NCI-H526 (cell line): ENCODE measurements at places on chromosomes 6 and 20.

DNA sequence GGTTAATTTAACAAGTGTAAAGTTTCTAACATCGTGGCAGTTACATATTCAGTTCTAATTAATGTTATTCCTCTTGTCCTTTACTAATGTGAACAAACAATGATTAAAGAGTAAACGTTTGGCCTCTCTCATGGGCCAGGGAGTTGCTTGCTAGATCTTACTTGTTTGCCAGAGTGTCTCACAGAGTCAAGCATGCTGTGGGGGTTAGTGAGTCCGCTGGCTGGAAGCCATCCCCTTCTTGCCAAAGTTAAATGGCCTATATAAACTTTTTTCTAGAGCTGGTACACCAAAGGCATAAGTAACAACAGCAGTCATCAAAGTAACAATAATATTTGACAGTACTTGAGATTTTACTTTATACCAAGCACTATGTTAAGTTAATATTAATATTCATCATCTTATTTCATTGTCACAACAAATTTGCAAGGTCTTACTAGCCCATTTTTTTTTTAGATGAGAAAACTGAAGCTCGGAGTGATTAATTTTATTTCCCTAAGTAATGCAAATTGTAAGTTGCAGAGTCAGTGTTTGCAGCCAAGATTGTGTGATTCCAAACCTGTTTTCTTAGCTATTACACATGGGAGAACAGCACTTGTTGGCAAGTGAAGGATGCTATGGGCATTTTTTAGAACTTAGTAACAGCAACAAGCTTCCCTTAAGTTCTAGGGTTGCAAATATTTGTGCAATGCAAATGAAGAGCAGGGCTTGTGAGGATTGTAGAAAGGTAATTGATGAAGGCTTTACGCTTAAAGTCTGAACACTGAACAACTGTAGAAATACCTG is 224.5 kb downstream of the RFPL4B start:
- no peak for DNase-seq

DNA sequence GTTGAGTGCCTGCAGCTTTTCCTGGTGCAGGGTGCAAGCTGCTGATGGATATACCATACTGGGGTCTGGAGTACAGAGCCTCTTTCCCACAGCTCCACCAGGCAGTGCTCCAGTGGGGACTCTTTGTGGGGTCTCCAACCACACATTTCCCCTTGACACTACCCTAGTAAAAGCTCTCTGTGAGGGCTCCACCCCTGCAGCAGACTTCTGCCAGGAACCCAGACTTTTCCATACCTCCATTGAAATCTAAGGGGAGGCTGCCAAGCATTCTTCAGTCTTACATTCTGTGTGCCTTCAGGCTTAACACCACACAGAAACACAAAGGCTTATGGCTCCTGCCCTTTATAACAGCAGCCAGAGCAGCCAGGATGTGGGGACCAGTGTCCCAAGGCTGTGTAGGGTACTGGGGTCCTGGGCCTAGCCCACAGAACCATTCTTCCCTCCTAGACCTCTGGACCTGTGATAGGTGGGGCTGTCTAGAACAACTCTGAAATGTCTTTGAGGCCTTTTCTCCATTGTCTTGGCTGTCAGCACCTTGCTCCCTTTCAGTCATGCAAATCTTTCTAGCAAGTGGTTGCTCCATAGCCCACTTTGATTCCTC is 65.7 kb downstream of the TBXT start:
- DNase-seq: no peak

- DNase-seq: no peak
Observed at GRCh38 chr6:160058603-160059215, 62.9 kb upstream of the SLC22A1 start.

- no peak for DNase-seq
Observed at GRCh38 chr6:34888514-34888856, 570 bp upstream of the ANKS1A start.

DNA sequence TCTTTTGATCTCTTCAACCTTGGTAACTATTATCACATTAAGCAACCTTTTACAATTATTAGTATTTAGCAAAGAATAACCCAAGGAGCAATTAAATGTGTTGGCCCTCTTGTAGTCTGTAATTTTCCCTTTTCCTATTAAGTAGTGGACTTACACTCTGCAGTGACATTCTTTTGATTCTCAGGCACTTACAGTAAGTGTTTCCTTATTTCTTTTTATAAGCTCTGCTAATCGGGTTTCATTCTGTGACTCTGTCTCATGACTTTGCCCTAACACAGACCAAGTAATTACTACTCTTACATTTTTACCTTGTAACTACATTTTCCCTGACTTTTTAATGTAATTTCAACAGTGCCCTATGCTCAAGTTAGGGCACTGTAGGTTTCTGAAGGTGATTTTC is 104.0 kb upstream of the EPHA7 start:
- no peak for DNase-seq

- DNase-seq: no peak
Observed at GRCh38 chr20:50301165-50301564, 110.5 kb downstream of the CEBPB start.

- no peak for DNase-seq
Observed at GRCh38 chr6:63584125-63584514, 11.8 kb downstream of the LOC128125822 start.

GRCh38 chr6:168415993-168416530 is 24.9 kb upstream of the SMOC2 start:
- no peak for DNase-seq

DNA sequence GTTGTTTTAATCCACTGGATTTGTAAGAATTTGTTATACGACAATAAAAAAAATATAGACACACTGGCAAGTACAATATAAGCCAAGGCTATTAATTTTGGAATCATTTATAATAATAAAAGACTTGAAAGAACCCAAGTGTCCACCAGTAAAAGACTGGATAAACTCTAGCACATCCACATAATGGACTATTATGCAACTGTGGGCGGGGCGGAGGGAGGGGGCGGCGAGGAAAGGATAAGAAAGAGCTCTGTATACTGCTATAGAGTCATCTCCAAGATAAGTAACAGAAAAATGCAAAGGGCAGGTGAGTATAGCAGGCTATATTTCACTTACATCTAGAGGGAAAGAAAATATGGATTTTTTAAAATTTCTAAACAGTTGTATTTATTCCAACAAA is 123.3 kb downstream of the TBC1D32 start:
- no peak for DNase-seq

GRCh38 chr20:13426870-13427269 is 205.8 kb downstream of the ISM1 start:
- no peak for DNase-seq

DNA sequence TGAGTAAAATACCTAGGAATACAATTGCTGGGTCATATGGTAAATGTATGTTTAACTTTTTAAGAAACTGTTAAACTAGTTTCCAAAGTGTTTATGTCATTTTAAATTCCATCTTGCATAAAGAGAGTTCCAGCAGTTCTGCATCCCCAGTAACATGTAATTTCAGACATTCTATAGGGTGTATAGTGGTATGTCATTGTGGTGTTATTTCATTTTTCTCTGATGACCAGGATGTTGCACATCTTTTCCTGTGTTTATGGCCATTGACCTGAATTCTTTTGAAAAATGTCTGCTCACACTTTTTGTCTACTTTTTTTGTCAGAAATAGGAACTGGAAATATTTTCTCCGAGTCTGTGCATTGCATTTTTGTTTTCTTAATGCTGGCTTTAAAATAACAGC is 128.9 kb downstream of the TMEM200A start:
- no peak for DNase-seq

GRCh38 chr20:48143435-48144081 is 358.3 kb upstream of the SULF2 start:
- DNase-seq: peak; percentile 32

GRCh38 chr6:145904391-145904790 is 59.8 kb downstream of the SHPRH start:
- no peak for DNase-seq

- DNase-seq: no peak
Observed at GRCh38 chr20:19408971-19409370, 196.5 kb downstream of the SLC24A3 start.

- DNase-seq: no peak
Observed at GRCh38 chr6:158382491-158382890, 70.2 kb downstream of the TULP4 start.

GRCh38 chr20:19212821-19213502 is 520 bp downstream of the SLC24A3 start:
- peak; percentile 72 for DNase-seq

- peak; percentile 81 for DNase-seq
Observed at GRCh38 chr6:46490425-46491200, 636 bp downstream of the RCAN2 start.

GRCh38 chr6:136503303-136504029 is 46.8 kb downstream of the MAP7 start:
- no peak for DNase-seq

GRCh38 chr20:62025832-62026563 is 39.7 kb downstream of the TAF4 start:
- peak; percentile 39 for DNase-seq

DNA sequence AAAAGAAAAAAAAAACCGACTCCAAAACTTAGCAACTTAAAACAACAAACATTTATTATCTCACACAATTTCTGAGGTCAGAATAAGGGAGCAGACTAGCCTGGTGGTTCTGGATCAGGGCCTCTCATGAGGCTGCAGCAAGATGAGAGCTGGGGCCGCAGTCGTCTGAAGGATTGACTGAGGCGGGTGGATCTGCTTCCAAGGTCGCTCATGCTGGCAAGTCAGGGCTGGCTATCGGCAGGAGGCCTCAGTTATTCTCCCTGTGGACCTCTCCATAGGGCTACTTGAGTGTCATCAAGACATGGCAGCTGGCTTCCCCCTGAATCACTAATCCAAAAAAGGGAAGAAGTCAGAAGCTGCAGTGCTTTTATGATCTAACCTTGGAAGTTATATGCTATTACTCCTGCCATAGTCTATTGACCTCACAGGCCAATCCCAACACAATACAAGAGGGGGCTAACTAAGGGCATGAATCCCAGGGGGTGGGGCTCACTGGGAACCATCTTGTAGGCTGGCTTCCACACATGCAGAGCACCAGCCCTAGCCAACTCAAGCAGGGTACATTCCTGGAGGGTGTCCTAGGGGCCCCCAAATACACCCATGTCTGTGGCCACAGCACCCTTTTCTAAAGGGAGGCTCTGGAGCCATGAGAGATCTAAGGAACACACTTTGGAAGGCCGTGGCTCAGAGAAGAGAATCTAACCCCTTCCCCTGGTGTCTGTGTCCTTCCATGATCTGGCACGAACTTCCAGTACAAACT is 11.3 kb downstream of the EBF4 start:
- no peak for DNase-seq

GRCh38 chr6:147310521-147310920 is 106.3 kb downstream of the STXBP5 start:
- no peak for DNase-seq

DNA sequence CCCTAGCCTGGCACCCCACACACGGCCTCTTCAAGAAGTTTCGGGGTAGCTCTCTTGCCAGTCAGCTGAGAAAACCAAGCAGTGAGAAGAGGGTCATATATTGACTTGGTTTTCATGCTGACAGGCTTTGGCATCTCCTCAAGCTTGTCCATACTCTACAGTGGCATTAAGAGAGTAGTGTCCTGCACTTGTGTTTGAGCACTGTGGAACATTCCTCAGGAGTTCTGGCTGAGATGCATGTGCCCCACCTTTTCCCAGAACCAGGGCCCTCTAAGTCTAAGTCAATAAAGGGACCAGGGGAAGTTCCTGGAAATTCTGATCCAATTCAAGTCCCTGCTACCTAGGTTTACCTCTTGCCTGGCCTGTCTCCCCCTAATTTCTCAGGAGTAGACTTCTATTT is 544.1 kb upstream of the FLRT3 start:
- peak; percentile 11 for DNase-seq

GRCh38 chr6:103167345-103168071 is 1692.2 kb downstream of the HACE1 start:
- DNase-seq: no peak

GRCh38 chr6:151131324-151132007 is 108.3 kb upstream of the AKAP12 start:
- no peak for DNase-seq

DNA sequence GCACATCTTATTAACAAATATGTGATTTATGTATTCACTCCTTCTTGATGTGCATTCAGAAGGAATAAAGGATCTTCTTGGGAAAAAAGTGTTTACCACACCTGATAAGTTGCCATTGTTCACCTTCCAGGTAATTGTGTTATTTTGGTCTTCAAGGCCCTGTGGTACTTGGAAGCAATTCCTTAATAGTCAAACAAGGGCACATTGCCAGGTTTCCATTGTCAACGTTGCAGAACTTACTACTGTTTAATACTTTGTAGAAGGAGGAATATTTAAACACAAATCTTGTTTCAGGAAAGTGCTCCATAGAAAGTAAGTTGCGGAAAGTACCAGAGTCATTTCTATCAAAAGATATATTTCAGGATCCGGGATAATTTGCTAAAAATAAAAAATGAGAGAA is 129.5 kb upstream of the SGK1 start:
- no peak for DNase-seq

DNA sequence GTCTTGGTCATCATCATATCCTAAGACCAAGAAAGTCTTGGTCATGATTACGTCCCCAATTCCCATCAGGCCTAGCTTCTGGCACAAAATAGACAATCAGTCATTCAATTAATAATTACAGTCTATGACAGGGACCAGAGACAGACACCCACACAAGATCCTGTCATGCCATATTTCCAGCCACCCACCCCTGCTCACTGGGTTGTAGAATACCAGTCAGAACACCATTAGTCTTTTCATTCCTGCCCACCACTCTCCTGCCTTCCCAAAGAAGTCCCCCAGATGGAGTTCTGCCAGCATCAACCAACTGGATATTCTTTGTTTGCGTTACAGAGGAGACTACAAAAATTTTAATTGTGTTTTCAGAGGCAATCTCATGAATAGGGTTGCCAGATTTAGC is 81.0 kb downstream of the BCAS1 start:
- no peak for DNase-seq

- DNase-seq: no peak
Observed at GRCh38 chr6:16483315-16483875, 245.0 kb downstream of the GMPR start.

DNA sequence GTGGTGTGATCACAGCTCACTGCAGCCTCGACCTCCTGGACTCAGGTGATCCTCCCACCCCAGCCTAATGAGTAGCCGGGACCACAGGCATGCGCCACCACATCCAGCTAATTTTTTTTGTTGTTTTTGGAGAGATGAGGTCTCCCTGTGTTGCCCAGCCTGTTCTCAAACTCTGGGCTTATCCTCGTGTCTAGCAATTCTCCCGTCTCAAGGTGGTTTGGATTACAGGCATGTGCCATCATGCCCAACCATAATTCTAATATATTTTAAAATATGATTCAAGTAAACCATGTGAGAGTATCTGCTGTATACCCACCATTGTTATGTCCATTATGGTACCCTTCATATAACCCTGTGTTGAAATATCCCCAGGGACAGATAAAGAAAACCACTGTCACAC is 60.3 kb upstream of the C20orf144 start:
- peak; percentile 54 for DNase-seq

- peak; percentile 7 for DNase-seq
Observed at GRCh38 chr6:110990840-110991576, 9.2 kb downstream of the RPF2 start.
